ENCODE measurements at places on chromosomes 12 and 14.

- no peak for DNase-seq
These were observed 1.6 kb downstream of the IRAK4 start for GRCh38 chr12:43760396-43760795.

DNA sequence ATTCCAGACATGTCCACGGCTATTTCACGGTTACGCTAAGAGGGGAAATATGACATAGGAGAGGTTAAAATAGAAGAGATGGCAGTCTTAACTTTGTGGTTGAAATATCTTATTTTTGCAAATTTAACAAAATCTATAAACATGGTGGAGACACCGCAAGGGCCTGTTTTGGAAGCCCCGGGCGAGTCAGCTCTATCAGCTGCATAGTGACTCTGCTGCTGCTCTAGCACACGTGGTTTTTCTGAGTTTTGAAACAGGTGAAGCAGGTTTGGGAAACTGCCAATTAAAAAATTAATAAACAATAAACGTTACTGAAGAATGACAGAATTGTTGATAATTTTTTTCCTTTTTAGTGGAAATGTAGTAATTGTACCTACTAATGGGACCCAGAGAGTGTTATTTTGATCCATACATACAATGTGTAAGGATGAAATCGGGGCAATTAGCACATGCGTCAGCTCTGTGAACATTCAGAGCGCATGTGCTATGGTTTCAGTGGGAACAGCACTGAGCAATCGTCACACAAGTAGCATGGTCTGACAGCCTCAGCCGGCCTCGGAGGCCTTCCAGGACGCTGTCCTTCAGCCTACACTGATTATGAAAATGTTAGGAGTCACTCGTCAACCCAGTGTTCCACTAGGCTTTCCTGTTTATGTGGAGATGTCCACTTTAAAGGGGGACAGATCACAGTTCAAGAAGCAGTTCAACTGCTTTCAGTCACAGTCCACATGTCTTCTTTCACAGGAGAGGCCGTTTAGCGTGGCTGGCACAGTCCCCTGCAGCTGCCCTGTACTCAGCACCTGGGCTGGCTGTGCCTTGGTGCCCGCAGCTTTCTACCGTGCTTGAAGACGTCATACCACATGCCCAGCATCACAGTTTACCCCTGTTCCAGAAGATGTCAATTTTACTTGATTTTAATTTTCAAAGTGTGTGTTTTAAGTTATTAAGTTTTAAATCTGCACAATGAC is 51.8 kb downstream of the MOK start:
- DNase-seq = no peak

- DNase-seq = peak; percentile 81
These were observed at the start of gene ACVR1B for GRCh38 chr12:51951199-51951842. Gene ACVR1B (plus strand): TSS chr12:51951699. CDS start chr12:51951744, 45 bp downstream.

DNA sequence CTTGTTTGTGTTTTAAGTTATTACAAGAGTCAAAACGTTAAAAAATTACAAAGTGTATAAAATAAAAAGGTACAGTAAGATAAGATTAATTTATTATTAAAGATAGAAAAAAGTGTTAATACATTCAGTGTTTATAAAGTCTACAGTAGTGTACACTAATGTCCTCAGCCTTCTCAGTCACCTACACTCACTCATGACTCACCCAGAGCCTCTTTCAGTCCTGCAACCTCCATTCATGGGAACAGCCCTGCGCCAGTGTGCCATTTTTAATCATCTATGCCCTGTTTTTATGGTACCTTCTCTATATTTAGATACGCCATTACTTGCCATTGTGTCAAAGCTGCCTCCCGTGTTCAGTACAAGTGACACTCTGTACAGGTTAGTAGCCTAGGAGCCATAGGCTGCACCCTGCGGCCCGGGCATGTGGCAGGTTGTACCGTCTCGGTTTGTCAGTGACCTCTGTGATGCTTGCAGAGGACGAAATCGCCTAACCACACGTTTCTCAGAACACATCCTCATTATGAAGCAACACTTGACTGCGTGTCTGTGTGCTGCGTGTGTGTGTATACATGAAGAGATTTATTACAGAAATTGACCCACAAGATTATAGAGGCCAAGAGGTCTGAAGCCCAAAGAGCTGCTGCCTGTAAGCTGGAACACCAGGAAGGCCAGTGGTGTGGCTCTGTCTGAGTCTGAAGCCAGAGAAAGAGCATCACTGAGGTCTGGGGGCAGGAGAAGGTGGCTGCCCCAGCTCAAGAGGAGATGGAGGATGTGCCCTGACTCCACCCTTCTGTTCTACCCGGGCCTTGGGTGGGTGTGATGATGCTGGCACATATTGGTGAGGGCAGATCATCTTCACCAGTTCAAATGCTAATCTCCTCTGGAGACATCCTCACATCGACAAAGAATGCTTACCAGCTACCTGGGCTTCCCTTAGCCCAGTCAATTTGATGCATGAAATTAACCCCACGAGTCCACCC is 116.6 kb upstream of the C14orf180 start:
- DNase-seq = no peak

DNA sequence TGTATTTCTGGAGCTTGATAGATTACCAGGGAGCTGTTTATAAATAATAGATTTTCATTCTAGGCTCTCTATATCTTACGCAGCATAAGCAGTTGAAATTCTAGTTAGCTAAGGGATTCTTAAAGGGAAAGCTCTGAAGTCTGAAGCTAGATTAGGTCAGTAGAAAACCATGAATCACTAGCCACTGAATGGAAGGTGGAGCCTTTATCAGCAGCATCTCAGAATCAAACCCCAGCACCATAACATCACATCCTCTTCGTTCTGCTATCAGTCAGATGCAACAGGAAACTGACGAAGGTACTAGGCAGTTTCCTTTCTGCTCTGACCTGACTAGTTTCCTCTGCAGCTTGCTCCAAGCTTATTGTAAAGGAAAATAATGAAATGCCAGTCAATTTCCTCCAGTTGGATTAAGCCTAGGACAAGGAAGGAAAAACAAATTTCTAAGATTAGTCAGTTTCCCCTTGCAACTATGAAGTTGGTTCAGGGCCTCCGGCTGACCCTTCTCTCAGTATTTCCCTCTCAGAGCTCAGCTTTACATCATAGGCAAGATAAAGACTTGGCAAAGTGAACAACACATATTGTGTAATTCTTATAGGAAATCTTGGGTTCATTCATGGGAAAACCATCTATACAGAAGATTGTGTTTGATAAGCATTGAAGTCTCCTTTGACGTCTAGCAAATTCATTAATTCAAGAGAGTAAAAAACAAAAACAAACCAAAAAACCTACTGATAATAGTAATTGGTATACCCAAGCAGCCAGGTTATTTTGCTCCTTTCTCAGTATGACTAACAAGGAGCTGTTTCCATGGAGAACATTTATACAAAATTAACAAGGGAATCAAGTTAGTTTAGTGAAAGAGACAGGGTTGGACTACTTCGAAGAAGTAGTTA is 43.4 kb upstream of the CFAP54 start:
- DNase-seq = peak; percentile 17

- no peak for DNase-seq
These were observed 26.6 kb downstream of the ZFHX2 start for GRCh38 chr14:23524954-23525353.

GRCh38 chr14:55936691-55937090 is 181.5 kb upstream of the PELI2 start:
- no peak for DNase-seq

DNA sequence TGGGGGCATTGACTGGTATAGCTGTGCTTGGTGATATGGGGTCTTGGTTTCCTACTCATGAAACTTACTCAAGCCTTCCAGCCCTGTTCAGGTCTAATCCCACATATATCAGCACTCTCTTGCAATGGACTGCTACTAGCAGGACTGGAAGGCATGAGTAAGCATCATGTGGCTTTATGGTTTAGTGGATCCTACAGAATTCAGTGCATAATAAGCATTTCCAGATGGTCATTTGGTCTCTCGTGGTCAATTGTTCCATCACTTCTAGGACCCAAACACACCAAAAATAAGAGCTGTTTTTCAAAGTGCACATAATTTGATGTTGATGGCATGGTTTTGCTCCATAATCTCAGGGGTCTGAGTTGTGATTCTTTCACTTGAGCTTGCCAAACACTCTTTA is 114.4 kb downstream of the LMNTD1 start:
- no peak for DNase-seq

DNA sequence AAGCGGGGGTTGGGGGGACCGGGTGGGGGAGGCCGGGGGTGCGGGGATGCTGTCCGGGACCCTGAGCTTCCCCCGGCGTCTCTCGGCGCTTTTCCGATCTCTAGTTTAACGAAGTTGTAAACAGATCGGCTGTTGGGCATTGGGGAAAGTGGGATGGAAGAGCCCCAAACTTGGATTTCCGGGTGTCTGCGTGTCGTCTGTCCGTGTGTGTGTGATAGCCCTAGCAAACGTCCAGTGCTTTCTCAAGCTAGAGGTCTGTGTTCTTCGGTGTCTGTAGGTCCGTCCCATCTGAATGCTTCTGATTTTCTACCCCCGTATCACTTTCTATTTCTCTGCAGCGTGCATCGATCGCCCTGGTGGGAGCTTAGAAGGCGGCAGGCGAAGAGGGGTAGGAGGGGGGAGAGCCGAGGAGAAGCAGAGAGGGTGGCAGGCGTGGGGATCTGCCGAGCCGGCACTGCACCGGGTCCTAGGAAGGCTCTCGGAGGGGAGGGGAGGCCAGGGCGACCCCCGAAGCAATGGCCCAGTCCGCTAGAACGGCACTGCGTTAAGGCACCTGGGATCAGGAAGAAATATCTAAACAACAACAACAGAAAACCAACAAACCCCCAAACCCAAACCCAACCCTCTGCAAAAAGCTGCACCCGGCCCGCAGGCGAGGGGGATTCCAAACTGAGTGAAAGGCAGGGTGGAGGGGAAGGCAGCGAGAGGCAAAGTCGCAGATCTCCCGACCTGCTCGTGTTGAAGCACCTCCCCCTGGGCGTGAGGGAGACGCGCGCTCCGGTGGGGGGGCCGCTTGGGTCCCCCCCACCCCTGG is 1.0 kb downstream of the KCNA1 start:
- DNase-seq = no peak

- DNase-seq = no peak
These were observed 210.2 kb upstream of the NPAS3 start for GRCh38 chr14:32728526-32728925.

DNA sequence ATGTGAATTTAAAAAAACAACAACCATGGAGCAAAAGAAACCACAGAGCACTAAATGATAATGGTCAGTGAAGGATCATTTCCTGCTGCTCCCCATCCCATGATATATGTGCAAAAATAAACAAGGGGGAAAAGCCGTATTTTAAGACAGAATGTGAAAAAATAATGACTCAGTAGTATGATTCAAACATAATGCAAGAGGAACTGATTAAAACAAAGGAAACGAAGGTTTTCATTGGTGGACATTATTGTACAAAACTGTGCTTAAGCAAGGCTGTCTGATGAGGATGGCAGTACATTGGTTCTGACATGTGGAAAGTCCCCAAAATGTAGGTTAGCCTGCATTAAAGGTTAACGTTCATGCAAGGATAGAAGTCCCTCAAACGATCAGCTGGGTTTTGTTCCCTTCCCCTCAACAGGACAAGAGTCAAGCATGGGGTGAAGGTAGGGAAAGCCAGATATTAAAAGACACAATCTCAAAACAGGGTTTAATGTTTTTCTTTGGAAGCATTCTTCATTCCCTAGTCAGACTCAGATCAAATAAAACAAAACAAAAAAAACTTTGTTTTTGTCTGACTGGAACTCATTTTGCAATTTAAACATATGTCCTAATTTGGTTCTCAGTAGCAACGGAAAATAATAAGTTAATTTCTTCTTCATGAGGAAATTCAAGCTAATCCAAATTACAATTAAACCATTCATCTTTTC is 26.3 kb upstream of the PTGDR start:
- DNase-seq = no peak

DNA sequence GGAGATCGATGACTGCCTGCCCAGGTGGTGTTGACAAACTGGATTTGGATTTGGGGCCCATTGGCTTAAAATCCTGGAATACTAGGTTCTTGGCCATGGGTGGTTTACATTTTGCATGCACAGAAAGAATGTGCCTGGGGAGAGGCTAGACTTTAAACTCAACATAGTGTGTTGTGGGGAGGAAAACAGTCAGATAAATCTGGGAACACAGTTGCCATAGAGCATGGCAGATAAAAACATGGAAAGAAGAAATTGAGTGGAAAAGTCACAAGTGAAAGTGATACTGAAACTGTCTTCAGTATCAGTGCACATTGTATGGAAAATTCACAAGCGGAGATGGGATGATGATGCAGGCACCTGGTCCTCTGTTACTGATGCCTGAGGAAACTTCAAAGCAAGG is 95.2 kb downstream of the SSPN start:
- no peak for DNase-seq

DNA sequence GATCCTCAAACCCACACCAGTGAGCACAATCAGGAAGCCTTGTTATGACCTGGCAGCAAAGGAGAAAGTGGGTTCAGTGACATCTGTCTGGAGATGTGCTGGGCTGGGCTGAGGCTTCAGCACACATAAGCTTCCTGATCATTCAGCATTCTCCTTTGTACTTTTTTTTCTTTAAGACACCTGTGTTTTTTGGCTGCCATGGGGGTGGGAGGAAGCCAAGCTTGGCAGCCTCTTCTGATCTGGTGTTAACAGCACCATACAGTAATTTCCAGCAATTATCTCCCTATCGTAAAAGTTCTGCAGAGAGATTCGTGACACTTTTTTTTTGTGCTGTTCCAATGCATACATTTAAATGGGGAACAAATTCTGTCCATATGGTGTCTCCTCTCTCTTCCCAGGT is 38.9 kb upstream of the RASSF3 start:
- DNase-seq = no peak

- peak; percentile 73 for DNase-seq
These were observed at the start of the genes C12orf60 and WBP11 for GRCh38 chr12:14803011-14803829. Gene C12orf60 (plus strand): TSS chr12:14803670. CDS start chr12:14822936, 19,266 bp downstream. Gene WBP11 (minus strand): TSS chr12:14803478. CDS start chr12:14801383, 2,095 bp downstream.

DNA sequence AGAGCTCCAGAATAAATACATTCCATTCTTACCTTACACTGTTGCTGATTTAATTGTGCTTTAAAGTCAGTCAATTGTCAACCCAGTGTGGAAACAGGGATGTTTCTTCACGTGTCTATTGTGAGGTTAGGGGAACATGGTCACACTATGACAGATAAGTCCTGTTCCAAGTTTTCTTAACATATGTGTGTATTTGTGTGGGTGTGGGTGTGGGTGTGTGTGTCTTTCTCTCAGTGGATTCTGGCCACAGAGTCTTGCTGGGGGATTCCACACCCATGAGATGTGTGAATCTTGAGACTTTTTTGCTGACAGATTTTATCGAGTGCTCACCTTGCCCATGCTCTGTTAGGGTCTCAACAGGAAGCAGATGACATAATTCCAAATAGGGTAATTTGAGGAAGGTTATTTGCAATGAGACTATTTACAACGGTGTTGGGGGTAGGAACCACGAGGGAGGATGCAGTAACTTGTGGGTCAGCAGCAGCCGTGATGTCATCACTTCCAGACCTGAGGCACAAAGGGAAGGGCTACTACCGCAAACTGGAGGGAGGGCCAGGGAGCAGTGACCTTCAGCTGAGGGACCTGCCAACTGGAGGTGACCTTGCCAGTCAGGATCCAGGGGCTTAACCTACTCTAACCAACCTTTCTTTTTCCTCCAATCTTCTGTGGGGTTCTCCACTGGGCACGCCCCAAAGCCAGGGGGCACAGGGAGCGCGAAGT is 1.9 kb upstream of the VRK1 start:
- DNase-seq = no peak

DNA sequence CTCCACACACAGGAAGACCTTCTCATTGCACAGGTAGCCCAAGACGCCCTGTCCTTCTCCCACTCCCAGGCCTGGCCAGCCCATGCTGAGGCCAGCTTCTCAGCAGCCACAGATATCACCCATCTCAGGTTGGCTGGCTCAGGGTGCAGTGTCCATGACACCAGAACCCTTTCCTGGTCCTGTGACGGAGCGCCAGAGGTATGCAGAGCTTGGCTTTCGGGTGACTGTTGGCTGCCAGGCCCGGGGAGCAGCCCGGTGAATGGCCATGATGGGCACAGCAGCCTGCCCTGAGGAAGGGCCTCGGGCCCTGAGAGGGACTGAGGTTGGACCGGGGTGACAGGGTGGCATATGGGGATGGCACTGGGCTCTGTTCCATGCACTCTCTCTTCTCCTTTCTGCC is 173.4 kb downstream of the TSPAN9 start:
- no peak for DNase-seq

Measured in stimulated activated CD8-positive, alpha-beta memory T cell treated with anti-CD3 and anti-CD28 coated beads, Interleukin-4, amount 100 ng/mL, for 1 hour (primary cell).